ENCODE measurements at places on chromosomes 3 and 15.

GRCh38 chr3:169668957-169669741, 5.6 kb upstream of the MECOM start:
- no peak for DNase-seq

DNA sequence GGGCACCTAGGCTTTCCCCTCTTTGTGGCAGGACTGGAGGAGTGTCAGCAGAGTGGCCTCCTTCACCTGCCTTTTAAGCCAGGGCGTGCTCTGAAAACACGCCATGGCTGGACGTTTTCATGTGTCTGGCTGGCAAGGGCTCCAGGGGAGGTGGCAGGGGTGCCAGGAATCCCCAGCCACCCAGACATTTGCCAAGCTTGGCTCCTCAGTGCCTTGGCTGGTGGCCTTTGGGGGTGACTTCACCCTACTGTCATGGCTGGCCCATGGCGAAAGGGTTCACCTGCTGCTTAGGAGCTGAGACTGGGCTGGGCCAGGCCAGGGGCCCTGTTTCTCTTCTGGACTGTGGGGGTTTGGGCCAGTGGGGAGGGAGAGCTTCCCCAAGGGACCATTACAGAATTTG, 17.6 kb downstream of the KLF13 start:
- DNase-seq = no peak

GRCh38 chr3:14124223-14124614, 451 bp downstream of the CHCHD4 start:
- DNase-seq = peak; percentile 30

DNA sequence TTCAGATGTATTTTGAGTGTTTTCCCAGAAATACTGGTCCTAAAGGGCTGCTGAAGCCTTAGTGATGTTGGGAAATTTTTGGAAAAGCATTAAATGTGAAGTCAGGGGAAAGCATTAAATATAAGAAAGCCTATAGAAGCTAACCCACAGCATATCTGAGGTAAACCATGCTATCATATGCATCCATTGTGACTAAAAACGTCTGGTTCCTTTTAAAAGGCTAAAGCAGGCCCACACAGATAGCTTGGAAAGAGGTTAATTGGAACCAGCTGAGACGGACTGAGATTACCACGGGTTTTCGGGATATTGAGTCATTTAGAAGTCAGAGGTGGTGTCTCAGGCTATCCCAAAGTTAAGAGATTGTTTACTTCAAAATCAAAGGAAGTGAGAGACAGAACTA, 78.2 kb downstream of the CYP19A1 start:
- no peak for DNase-seq

DNA sequence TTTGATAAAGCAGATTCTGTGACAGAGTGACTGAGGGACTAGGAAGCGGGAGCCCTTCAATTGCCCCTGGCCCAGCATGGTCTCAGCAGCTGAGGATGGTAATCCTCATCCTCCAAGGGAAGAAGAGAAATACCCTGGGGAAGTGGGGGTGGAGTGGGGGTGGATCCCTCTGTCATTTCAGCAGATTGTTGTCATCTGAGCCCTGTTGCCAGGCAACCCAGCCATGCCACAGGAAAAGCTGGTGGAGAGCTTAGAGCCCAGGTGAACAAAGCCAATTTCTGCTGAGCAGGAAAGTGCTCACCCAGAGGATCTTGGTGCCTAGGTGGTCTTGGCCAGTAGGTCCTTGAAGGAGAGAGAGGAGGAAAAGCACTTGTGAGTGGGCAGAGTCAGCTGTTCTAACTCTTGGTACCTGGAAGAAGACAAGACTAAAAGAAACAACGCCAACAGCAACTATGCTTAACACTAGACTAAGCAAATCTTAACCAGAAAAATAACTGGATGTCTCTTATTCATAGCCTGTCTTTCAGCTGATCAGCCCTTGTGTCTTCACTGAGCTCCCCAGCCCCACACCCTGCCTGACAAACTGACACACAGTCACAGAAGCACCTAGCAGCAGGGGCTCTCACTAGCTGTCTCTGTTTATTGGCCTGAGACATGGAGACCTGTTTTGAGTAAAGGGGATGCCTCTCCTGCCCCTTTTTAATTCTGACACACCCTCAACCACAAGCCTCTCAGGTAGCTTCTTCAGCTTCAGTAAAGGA, 40.1 kb upstream of the DCLK3 start:
- no peak for DNase-seq

- no peak for DNase-seq
These were observed 32.4 kb upstream of the HES1 start for GRCh38 chr3:194103505-194103904.

DNA sequence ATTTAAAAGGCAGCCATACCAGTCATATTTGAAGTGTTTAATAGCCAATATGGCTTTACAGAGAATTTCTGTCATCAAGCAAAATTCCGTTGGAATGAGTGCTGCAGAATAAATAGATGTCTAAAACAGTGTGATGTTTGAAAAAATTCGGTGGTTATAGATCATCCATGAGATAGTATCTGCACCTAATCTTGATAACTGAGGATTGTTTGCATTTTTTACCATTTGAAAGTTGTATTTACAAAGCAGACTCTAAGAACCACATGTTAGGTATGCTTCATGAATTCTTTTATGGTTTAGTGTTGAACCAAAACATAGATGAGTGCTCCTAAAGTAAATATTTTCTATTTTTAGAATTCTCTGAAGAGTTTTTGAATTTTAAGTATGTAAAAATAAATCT, 476.1 kb downstream of the NAALADL2 start:
- no peak for DNase-seq

- no peak for DNase-seq
These were observed 15.3 kb upstream of the PTPN23 start for GRCh38 chr3:47365213-47366153.

DNA sequence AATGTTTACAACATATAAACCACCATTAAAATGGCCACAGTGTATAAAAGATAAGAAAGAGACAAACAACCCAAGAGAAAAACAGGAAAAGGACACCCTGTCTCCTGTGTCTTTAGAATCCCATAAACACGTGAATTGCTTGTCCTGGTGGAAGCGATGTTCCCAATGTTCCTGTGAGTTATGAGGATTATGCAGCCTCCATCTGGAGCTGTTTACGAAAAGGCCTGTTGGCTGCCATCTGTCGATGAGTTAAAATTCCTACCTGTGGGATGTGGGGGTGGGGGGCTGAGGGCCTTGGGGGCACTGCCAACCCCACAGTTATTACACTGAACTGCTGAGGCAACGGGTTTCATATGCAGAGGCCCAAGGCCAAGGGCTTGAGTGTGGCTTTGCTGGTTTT, 13.6 kb downstream of the NISCH start:
- no peak for DNase-seq

GRCh38 chr15:93478947-93479346, 389.9 kb upstream of the RGMA start:
- no peak for DNase-seq

- DNase-seq = no peak
These were observed 53.2 kb upstream of the ZNF148 start for GRCh38 chr3:125428216-125428830.

GRCh38 chr3:32239307-32240158, 1.1 kb downstream of the CMTM8 start:
- no peak for DNase-seq

- no peak for DNase-seq
These were observed 308.5 kb downstream of the SV2B start for GRCh38 chr15:91408476-91409076.

GRCh38 chr3:127452321-127452821, 138.2 kb downstream of the TPRA1 start:
- DNase-seq = no peak

DNA sequence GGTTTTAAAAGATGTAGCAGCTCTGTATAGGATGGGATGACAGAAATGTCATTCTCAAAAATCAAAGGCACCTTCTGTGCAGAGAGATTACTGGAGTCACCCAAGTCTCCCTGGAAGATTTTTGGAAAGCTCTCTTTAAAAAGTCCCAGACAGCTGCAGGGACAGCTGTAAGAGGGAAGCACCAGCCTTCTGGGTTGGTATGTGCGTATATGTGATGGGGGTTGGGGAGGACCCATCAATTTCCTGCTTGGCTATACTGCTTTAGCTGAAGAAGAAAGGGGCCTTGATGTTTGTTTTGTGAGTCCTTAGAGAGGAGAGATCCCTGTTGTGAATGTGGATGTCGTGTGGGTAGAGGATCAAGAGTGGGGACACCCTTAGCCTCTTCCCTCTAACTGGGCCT, 5.4 kb upstream of the SEC11A start:
- DNase-seq = no peak

Measured in stimulated activated CD4-positive, alpha-beta T cell treated with anti-CD3 and anti-CD28 coated beads, Interleukin-15, amount 100 ng/mL, for 48 hours (primary cell).